Stimulated activated naive CD4-positive, alpha-beta T cell treated with Interleukin-2 at 50 U/mL for 16 hours (primary cell): ENCODE measurements at places on chromosomes 13 and 19.

DNA sequence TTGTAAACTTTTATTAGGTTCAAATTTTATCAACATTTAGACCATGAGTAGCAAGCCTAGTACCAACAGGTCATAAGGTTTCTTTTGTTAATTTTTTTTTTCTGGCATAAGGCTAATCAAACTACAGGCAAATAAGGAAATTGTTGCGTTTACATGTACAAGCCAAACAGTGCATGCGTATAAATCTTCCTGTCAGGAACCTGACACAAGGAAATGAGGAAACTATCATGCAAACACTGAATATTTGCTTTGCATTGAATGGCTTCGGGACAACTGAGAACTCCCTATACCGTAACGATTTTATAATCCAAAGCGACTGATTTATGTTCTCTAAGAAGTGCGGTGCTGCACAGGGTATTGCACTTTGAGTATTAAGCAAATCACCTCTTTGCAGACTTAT is 133.0 kb upstream of the TRPC4 start:
- no peak for DNase-seq

DNA sequence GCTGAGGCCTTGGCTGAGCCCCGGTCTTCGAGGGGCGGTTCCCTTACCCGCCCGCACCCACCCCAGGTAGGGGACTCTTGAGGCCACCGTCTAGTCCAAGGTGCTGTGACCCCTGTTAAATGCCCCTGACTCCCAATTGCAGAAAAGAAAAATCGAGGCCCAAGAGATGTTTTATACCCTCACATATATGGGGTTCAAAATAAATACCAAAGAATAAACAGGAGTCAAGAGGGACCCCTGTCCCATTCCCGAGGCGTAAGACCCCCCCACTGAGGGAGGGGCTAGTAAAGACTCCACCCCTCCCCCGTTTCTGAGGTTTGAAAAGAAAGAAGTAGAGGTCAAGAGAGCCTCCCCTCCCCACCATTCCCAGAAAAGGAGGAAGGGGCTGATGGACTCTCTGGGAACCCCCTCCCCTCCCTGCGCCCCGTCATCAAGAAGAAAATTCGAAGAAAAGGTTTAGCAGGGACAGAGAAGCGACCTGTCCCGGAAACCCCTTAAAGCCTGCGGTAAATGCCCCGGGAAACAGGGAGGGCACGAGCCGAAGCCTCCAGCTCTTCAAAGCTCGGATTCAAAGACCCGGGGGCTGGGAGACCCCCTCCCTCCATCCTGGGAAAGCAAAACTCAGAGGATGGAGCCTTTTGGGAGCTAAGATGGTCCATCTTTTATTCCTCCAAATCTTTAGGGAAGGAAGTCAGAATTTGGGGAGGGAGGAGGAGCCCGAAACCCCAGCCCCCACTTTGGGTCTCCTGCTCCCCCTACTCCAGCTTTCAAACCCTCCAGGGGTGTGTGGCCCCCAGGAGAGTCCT is 755 bp upstream of the RAB3A start:
- peak; percentile 35 for DNase-seq

GRCh38 chr19:31312009-31312676 is 37.1 kb downstream of the TSHZ3 start:
- peak; percentile 14 for DNase-seq

- DNase-seq = peak; percentile 84
These were observed 13.1 kb upstream of the NANOS2 start for GRCh38 chr19:45927565-45928261.

DNA sequence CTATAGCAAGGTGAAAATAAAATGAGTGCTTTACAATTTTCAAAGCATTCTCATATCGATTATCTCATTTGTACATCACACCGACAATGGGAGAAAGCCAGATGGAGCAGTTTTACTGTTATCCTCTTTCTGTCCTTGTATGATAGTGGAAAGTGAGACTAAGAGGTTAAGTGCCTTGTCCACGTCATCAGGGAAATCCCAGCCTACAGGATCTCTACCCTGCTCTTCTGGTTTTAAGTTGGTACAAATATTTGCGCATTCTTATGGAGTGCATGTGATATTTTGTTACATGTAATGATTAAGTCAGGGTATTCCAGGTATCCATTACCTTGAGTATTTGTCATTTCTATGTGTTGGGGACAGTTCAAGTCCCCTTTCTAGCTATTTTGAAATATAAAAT is 12.4 kb upstream of the ENOX1 start:
- no peak for DNase-seq

GRCh38 chr13:100395698-100396373 is 192.8 kb downstream of the GGACT start:
- no peak for DNase-seq
